GM10248 (cell line): ENCODE measurements at places on chromosomes 11 and 22.
A peak's percentile ranks its signal among the peaks of the same experiment; 100 is the strongest.

DNA sequence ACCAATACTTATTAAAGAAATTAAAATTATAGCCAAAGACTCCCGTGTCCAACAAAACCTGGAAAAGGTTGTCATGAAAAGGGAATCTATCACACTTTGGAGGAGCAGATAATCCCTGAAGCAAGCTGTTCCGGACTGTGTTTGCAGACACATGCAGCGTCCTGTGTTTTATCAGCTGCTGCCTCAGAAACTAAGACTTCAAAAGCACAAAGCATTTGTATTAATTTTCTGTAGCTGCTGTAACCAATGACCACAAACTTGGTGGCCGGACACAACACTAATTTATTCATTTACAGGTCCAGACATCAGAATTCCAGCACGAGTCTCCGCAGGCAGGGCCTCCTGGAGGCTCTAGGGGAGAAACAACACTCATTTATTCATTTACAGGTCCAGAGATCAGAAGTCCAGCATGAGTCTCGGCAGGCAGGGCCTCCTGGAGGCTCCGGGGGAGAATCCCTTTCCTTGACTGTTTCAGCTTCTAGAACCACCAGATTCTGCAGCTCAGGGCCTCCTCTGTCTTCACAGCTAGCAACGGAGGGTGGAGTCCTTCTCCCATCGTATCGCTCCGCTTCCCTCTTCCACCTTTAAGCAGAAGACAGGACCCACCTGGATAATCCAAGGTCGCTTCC lies 465.3 kb downstream of the BRD1 start:
- DNase-seq = no peak

GRCh38 chr11:11600288-11600687 lies 21.5 kb downstream of the GALNT18 start:
- no peak for DNase-seq

DNA sequence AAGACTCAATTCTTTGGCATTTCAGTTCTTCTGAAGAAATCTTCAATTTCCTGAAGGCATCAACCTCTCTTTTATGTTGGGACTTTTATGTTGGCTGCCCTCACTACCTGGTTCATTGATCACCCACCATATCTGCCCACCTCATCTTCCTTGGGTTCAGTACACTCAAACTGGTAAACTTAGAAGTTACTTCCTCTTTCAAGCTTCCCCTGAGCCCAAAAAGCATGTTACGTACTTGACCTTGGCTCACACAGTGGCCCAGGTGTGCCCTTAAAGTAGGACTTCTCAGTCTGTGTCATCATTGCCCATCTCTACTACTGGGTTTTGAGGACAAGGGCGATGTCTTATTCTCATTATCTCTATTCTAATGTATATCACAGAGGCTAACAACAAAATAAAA lies 86.1 kb downstream of the GRIA4 start:
- no peak for DNase-seq

- no peak for DNase-seq
Measured at GRCh38 chr11:57432149-57432561, 5.2 kb upstream of the SLC43A3 start.

- DNase-seq = peak; percentile 13
Measured at GRCh38 chr11:108871152-108871551, 206.3 kb downstream of the DDX10 start.

DNA sequence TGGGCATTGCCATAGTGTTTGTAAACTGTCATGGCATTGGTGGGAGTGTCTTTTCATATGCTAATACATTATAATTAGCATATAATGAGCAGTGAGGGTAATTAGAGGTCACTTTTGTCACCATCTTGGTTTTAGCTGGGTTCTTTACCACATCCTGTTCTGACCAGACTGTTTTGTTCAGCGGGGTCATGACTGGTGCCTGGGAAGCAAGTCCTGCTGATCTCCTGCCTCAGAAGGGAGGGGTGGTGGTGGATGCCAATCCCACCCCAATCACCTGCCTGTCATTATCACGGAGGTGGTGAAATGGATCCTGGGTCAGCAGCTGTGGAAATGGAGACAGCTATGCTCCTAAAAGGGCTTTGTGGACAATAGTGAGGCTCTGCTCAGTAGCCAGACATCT lies 31.2 kb downstream of the IL18 start:
- no peak for DNase-seq

- DNase-seq = no peak
Measured at GRCh38 chr22:29134448-29134847, 61.6 kb downstream of the KREMEN1 start.

GRCh38 chr22:20026204-20026908 lies 5.4 kb downstream of the TANGO2 start:
- DNase-seq = no peak

GRCh38 chr11:127000291-127000968 lies at the start of gene KIRREL3:
KIRREL3 (minus strand) TSS chr11:127000770.
- DNase-seq = no peak

DNA sequence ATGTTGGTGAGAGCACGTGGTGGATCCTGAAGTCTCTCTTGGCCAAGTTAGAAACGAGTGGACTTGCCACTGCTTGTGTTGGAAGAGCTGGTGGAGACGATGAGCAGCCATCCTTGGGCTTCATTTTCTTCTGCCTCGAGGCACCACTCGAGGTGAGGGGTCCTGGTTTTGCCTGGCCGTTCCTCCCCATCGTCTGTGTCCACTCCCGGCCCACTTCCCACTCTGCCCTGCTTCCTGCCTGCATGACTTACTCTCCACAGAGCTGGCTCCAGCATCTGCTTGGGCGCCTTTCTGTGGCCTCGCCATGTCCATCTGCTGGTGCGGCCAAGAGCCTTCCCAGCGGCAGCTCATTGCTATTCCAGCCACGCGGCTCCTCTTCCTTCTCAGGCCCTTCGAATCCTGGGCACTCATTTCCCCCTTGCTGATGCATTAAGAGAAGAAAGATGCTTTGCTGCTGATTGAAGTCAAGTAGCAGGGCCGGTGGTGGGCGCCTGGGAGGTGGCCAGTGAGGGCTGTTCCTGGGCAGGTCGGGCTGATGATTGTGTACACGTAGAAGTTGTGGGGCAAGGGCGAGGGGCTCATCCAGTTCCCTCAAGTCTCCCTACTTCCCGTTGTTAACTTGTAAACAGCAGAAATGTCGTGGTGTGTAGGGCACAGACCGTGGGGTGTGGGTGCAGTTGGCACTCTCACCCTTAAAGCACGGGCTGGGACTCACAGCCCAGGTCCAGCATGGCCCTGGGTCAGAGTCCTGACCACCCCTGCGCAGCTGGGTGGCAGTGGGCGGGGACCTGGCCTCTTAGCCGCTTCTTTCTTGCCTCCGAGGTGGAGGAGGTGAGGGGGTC lies 292.0 kb downstream of the TBC1D22A start:
- no peak for DNase-seq

GRCh38 chr11:10450462-10451425 lies 4.3 kb upstream of the AMPD3 start:
- DNase-seq = peak; percentile 56

- DNase-seq = no peak
Measured at GRCh38 chr11:109756951-109757350, 335.0 kb downstream of the C11orf87 start.

DNA sequence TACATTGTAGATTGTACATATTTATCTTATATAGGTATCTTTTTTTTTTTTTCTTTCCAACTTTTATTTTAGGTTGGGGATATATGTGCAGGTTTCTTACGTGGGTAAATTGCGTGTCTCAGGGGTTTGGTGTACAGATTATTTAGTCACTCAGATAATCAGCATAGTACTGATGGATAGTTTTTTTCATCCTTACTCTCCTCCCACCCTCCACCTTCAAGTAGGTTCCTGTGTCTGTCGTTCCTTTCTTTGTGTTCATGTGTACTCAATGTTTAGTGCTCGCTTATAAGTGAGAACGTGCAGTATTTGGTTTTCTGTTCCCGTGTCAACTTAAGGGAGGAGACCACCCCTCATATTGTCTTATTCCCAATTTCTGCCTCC lies 9.6 kb downstream of the C11orf96 start:
- DNase-seq = no peak

GRCh38 chr11:45725121-45725520 lies 59.7 kb upstream of the CHST1 start:
- no peak for DNase-seq

DNA sequence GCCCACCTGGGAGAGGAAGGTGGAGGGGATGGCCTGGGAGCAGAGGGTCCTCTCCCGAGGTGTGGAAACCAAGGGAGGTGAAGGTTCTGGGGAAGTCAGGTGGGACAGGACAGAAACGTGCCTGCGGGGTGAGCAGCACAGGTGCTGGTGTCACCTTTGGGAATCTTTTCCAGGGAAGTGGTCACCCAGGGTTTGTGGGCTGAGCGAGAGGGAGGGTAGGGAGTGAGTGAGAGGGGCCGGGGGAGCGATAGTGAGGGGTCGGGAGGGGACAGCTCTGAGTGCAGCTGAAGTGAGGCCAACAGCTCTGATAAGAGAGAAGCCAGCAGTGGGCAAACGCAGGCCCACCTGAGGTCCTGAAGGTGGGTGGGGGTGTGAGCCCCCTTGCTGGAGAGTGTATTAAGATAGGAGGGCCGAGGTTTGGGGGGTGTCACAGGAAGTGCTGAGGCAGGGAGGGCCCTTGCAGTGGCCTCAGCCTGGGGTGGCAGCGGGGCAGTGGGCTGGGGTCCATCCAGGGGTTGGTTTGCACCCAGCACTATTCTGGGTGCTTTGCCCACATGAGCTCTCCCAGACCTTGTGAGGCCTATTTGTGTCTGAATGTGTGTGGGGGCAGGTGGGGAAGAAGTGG lies 1.6 kb upstream of the SHANK3 start:
- no peak for DNase-seq

DNA sequence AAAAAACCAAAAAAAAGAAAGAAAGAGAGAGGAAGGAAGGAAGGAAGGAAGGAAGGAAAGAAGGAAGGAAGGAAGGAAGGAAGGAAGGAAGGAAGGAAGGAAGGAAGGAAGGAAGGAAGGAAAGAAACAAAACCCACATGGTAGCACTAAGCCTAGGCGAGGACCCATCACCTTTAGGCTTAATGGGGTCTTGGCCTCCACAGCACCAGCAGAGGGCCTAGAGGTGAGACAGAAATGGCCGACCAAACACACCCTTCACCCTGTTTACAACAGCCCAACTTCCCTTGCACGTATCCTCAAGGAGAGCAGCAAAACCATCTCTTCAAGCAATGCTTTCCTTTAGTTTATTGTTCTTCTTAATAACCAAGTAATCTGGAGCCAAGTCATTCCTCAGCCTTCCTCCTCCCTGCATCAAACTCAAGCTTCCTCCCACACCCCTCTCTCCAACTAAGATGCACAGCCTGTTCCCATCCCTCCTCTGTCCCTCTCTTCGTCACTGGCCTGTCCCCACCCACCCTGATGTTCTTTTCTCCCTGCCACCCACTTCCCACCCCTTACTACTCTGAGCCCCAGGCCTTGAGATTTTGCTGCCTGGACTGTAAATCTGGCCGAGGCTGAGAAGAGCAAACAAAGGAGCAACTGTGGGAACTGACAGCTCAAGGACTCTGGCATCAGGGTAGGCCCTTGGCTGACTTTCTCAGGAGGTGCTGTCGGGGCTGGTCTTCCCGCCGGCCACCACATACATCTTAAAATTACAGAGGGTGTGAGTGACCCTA lies 26.0 kb downstream of the POU2AF1 start:
- DNase-seq = no peak

DNA sequence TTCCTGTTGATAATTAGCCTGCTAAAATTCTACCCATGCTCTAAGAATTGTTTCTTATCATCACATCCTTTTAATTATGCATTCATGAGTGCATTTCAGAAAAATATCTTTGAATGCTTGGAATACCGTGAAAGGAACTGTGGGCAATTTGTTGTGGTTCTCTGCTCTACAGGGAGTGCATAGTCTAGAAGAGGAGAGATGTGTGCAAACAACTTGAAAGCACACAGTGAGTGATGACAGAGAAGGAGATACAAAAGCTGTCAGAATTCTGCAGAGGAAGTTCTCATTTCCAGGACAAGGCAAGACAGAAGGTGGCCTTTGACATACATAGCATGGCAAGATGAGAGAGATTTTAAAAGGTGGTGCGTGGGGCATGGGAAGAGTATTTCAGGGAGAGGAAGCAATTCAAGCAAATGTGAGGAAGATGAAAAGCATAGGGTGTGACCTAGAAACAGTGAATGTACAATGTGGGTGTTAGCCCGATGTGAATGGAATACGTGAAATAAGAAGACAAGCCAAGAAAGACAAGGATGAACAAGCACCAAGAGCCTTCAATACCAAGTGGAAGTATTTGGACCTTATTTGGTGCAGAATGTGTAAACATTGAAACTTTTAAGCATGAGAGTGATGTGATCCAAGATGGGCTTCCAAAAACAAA lies 5.0 kb downstream of the MMP8 start:
- no peak for DNase-seq

DNA sequence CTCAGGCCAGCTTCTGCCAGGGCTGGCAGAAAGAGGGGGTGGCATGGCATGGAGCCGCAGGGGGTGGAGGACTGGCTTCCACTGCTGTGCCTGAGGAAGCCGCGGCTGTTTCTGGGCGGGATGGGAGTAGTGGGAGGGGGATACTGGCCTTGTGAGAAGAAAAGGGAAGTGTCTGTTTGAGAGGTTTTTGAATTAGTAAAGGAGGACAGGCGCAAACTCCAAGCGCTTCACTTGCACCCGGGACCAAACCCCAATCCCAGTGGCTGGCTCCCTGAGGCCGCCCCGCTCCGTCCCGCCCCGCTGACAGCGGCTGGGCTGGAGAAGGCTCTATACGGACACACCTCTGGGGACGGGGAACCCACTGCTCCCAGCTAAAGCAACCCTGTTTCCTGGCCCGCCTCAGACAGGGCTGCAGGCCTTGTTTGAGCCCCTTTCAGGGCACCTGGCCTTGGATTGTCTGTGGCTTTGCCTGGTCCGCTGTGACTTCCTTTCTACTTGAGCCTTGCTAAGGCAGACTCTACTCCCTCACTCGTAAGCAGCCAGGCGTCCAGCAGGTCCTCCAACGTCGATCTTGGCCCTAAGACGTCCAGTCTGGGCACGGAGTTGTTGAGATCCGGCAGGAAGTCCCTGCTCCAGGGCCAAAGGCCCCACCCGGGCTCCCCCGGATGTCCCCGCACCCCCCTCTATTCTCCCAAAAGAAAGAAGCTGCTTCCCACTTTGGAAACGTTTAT lies 2.2 kb downstream of the APOA1 start:
- peak; percentile 45 for DNase-seq

DNA sequence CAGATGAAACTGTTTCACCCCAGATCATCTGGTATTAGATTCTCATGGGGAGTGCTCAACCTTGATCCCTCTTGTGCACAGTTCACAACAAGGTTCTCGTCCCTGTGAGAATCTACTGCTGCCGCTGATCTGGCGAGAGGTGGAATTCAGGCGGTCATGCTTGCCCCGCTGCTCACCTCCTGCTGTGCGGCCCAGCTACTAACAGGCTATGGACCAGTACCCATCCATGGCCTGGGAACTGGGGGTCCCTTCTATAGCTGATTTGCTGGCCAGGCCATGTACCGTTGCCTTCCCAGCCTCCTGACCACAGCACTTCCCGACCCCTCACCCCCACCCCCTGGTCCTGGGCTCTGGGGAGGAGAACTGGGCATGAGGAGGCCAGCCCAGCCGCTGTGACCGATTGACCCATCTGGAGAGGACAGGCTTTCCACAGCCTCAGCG lies 2.6 kb downstream of the PHLDA2 start:
- DNase-seq = no peak
